Left renal pelvis (tissue), 4 donors: ENCODE measurements at places on chromosomes 7 and 10.

DNA sequence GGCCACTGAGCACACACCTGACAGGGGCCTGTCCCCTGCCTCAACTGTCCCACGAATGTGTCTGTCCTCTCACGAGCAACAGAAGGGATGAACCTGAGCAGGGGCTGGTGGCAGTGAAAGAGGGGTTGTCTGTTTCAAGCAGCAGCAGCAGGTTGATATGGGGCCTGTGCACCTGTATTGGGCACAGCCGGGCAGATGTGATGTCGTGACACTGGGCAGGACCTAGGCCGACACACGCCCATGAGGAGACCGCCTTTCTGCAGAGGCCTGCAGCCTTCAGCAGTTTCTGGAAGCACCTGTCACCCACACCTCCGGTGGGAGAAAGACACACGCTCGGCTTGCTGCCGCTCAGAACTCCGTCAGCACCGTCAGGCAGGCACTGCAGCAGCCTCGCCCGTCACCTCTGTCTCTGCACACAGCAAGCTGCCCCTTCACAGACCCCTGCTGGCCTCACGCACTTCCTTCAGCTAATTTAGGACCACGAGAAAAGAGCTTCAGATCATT lies 48.5 kb downstream of the AMZ1 start:
- no peak for DNase-seq

DNA sequence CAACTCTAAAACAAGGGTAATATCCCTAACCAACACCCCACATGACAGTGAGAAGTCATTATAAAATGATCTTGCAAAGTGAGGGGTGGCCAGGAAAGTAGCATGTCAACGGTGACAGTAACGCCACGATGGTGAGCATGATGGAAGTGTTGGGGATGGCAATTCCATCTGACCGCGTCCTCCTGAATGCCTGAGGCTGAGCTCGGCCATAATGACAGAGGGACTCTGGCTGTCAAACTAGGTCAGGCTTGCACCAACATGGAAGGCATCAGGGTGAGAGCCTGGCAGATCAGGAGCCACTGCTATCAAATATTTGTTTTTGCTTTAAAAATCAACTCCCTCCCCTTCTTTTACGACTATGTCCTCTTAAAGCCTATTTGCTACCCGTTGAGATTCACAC lies 55.7 kb upstream of the EFCAB10 start:
- DNase-seq, result no peak

GRCh38 chr7:6376820-6377219 lies 70.9 kb downstream of the DAGLB start:
- DNase-seq, result no peak

GRCh38 chr7:12722136-12722535 lies 34.7 kb downstream of the ARL4A start:
- no peak for DNase-seq

DNA sequence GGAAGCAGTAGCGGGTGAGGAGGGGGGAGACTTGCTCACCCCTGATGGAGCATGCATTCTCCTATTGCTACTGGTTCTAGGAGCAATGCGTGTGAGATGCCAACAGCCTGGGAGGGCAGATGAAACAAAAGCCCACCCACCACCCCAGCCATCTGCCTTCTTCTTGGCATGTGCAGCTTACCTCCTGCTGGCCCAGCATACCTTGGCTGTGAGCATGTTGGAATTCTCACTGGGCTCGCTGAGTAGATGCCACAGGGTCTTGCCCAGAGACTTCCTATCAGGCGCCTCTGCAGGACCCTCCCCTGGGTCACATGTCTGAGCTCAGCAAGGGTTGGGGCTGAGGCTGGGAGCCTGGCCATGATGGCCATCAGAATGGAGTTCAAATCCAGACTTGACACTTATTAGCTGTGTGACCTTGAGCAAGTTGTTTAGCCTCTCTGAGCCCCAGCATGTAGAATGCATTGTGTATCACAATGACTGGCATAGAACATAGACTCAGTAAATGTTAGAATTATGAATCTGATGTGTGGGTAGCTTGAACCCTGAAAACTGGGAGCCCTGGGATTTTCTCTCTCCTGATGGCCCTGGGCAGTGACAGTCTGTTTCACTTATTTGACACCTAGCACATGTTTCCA lies 38.2 kb downstream of the CDH23 start:
- DNase-seq, result no peak

DNA sequence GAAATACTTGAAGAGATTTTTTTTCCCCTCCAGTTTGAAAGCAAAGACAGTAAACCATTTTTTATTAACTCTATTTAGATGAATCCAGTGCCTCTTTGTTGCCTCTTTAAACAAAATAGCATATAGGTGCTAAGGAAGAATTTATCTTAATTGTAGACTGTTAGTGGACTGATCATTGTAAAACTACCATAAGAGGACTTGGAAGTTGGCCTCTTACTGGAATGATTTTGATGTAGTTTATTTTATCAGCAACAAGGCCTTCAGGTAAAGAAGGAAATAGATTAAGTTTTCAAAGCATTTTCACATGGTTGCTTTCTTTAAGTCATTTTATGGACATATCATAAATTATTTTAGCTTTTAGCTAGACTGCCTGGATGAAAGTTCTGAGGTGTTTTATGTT lies 53.2 kb downstream of the KLHDC10 start:
- DNase-seq, result no peak

DNA sequence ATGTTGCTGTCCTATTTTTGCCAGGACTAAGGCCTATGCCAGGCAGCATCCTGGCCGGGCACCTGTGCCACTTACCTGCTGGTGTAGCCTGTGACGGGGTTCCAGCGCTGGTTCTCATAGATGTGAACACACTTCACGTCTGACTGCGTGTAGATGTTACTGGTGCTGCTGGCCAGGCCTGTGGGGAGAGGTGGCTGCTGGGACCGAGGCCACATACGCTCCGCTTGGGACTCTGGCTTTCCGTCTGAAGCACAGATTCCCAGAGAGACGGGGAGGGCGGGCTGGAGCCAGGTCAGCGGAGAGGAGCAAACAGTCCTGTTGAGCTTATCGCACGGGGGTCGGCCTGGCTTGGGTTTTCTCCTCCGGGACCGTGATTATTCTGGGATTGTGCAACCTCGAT lies 16.7 kb downstream of the BHLHA15 start:
- no peak for DNase-seq

- DNase-seq, result no peak
These were observed 722 bp downstream of the DENND10 start for GRCh38 chr10:119104654-119105015.

DNA sequence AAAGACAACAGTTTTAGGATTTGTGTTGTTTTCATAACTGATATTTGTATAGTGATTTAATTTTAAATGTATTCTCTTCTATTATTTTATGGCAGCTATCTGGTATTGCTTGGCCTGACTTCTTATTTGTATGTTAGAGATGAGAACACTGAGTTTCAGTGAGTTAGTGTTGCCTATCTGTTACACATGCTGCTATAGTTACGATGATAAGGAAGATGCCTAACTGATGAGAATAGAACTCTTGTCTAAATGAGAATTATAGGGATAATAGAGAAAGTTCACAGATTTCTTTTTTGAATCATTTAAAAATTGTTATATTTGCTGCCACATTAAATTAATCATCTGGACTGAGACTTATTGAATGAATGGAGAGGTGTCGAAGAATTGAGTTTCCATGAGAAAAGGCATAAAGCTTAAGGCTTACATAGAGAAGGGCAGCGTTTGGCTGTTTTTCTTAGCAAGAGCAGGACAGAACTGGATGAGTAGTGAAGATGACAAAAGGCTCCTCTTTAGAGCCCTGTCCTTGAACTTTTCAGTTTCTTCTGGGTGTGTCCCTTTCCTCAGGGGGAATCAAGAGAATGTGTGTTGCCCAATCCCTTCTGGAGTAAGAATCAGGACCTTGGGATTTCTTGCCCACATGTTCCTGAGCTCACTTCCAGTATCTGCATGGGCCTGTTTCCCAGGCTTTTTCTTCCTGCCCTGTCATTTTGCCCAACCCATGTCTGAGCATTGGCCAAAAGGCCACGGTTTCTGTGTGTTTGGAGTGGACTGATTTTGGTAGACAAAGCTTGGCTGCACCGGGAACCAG lies 195.6 kb upstream of the CSTF2T start:
- DNase-seq, result no peak

DNA sequence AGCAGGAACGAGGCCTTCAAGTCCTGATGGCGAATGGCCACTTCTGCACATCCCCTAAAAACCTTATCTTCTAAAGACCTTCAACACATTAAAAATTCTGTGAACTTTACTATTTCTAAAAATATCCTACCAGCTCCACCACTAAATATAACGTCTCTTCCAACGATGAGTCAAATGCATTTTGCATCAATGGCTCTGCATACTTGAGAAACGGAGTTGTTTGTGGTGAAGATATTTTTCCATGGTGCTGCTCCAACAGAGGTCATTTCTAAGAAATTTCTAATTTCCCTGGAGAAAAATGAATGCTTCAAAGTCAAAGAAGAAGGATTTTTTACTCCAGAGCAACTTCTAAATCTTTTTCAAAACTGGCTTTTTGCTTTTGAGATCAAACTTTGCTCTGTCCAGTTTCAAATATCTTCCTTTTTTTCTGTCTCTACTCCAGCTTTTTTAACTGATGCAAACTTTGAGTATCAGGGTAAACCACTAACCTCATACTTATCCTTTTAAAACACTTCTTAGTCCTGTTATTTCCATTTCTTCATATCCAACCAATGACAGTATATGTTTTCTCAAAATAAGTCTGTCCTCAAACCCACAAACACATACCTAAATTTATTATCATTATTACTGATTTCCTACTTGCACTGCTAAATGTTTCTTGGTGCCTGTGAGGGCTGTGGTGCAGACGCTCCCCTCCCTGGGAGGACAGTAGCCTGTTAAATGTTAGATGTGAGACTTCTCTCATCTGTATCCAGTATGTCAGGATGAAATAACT lies 258.1 kb downstream of the KLF6 start:
- DNase-seq, result no peak

DNA sequence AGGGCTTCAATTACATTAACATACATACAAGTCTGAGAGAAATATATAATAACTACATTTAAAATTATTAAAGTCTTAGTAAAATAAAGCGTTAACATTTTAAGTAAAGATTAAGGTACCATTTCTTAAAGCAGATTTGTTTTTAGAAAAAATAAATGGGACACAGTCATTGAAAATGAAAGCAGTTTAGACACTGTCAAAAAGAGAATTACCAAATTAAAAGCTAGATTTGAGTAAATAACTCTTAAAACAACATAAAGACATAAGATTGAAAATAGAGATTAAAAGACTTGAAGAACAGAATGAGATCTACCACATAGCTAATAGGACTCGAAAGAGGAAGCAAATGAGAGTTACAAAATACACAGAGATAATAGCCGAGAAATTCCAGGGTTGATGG lies 562.2 kb upstream of the FOXK1 start:
- no peak for DNase-seq

GRCh38 chr7:147756300-147756699 lies 834.3 kb upstream of the C7orf33 start:
- DNase-seq, result no peak

DNA sequence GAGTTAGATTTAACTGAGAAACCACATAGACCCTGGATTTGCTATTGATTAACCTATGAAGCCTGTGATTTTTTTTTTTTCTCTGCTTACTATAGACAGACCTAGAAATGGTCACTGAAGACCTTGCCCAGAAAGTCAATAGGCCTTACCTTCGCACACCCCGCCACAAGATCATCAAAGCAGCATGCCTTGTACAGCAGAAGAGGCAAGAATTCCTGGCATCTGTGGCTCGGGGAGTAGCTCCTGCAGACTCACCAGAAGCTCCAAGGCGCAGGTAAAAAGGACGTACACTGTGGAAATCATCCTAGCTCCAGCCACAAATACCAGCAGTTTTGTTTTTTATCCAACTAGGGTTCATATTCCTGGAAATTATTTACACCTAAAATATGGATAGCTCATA lies 56.2 kb upstream of the GATAD1 start:
- DNase-seq, result no peak

DNA sequence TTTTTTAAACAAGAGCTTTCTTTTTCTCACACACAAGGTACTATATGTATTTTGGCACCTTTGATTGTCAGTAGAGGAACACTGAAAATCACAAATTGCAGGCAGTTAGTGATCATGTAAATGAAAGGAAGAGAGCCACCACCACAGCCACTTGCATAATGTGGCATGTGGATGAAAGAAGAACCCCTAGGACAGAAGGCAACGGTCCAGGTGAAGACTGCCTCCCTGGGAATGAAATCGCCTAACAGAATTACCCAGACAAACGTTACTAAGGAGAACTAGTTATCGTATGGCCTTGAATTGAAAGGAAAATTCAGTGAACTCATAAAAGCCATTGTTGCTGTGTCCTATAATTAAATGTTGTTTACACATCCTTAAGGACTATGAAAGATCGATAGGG lies 41.2 kb upstream of the PTPRZ1 start:
- no peak for DNase-seq

GRCh38 chr10:88254091-88254490 lies 329.0 kb downstream of the RNLS start:
- DNase-seq, result no peak

DNA sequence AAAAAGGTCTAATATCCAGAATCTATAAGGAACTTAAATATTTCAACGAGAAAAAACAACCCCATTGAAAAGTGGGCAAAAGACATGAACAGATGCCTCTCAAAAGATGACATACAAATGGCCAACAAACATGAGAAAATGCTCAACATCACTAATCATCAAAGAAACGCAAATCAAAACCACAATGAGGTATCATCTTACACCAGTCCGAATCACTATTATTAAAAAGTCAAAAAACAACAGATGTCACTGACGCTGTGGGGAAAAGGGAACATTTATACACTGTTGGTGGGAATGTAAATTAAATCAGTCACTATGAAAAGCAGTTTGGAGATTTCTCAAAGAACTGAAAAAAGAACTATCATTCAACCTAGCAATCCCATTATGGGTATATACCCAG lies 6.0 kb downstream of the VWDE start:
- DNase-seq, result no peak

- DNase-seq, result no peak
These were observed 39.6 kb upstream of the DNAJB6 start for GRCh38 chr7:157297185-157297584.

- no peak for DNase-seq
These were observed 15.8 kb upstream of the LYZL2 start for GRCh38 chr10:30645340-30645827.

DNA sequence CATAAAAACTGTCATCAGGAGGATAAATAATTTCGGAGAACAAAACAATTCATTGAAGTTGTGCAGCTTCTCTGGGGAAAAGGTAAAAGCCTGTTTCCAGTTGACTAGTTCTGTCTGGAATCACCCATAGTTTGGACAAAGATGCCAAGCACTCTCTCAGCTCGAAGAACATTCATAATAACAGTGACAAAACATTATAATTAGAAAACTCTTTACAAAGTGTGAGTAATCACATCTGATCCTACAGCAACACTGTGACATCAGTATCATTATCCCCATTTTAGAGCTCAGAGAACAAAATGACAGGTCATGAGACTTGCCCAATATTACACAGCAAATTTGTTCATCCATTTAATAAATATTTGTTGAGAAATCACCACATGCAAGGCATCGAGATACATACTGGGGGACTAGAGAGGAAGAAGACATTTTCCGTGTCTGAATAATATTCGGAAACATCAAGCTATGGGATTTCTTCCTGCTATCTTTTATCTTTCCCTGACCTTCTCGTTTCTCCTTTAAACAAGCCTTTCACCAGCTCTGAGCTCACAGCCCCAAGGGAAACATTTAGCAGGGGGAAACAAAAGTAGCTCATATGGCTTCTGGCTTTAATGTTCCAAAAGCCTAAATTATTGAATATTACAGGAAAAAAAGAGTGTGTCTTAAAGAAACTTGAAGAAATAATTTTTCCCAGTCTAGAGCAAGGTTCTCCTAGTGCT lies 123.3 kb upstream of the GHITM start:
- no peak for DNase-seq
